Omental fat pad (tissue), 4 donors: ENCODE measurements at places on chromosomes 5 and 9. TPM values are rescaled to one million over a fixed set of nuclear protein-coding genes. Genes with fewer than 3 reads are reported as not detected.

TSTD2 gene
- 21.9 TPM for total RNA-seq

GRCh38 chr9:123058834-123059233, 25.4 kb downstream of the GPR21 start:
- DNase-seq, result no peak

GRCh38 chr5:116922532-116922931, 347.9 kb upstream of the SEMA6A start:
- DNase-seq, result no peak

DNA sequence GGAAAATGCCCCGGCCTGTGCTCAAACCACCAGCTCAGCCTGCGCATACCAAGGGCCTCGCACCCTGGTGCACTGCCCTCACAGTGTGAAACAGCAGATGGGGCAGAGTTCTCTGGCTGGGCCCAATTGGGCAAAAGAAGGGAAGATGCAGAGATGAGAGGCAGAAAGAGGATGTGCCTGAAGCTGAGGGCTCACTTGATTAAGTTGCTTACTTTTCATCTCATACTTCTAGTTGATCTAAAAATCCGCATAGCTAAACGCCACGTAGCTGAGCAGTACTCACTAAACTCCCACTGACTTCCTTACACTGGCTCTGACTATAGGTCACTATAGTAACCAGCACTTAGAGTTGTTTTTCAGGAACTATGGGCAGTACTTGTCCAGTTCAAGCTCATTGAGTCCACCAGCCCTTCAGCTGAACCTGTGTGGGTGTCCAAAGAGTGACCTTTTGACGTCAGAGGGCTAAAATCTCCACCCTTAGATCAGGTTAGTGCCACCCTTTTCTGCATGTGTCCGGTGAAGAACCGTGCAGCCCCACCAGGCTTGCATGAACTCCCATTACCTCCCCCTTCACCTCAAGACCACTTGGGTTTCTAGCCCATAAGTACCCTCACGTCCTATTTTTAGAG, 215.2 kb downstream of the AUH start:
- DNase-seq, result no peak

DNA sequence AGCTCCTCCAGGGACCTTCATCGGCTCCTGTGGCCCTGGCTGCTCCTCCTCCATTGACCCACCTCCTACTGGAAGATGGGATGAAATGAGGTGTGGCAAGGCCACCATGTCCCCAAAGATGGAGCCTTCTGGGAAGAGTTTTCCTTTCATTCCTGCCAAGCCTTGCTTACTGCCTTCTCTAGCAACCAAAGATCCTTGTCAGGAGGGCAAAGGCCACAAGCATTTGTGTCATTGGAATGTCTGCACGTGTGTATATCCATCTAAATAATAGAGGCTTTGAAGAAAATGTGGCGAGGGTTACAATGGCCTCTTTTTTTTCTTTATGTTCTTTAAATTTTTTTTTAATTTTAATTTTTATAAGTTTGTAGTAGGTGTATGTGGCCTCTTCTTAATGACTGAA, 313.6 kb downstream of the ARHGEF28 start:
- DNase-seq, result no peak

DNA sequence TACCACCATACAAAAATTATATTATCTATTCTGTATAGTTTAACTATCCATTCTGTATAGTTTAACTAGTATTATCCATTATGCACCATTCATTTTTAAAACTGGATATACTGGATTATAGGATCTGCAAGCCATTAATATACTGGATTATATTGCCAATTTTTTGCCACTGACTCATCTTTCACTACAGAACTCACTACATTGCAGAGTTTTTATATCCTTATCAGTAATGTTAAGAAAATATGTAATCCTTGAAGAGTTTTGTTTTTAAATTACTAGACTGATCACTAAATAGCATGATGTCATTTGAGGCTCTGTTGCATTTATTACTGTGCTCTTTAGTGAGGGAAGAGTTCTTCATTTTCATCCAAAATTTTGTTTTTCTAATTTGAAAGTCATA, 109.8 kb upstream of the SNX2 start:
- DNase-seq, result no peak

DNA sequence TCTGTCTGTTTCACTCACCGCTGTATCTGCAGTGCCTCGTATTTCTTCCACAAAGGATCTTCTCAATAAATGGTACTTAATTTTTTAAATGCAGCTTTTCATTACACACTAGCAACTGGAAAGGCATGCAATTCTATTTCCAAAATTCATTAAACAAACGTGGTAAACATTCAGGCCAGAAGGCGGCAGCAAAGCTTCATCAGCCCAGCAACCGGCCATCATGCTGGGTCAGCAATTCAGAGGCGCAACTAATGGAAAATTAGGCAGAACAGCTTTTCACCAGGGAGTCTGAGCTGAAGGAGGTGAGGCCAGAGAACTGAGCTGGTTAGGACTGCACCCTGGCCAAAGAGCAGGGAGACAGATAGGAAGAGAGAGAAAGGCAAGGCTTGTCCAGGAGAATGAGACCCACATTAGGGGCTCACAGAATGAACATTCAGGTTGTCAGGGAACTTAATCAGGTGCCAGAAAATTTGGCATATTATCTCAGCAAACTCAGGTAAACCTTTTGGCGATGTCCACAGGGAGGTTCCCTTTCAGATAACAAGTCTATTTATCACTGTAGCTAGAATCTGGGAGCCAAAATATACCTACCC, 17.7 kb upstream of the RNF180 start:
- no peak for DNase-seq

- DNase-seq, result no peak
Observed at GRCh38 chr9:27505744-27506161, 18.3 kb upstream of the IFNK start.

SPRY4 gene
- total RNA-seq, result 50.9 TPM

DNA sequence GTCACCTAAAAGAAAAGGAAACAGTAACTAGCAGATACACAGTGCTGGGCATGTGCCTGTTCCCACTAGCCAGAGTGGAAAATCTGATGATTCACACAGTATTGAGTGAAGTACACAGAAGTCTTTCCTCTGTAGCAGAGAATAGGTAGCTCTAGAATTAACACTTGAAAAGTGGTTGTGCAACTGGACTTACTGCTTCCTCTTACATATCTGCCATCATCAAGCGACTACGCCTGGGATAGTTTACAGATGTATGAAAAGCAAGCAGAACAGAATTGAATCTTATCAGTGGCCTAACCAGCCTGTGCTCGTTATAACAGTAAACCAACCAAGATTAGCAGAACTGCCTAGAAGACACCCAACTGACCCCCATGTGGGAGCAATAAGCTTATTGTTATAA, 130.6 kb downstream of the DTWD2 start:
- DNase-seq, result no peak

NPR3 gene
- 7.6 TPM for total RNA-seq

- no peak for DNase-seq
Observed at GRCh38 chr5:174448041-174448440, 276.3 kb upstream of the MSX2 start.

DNA sequence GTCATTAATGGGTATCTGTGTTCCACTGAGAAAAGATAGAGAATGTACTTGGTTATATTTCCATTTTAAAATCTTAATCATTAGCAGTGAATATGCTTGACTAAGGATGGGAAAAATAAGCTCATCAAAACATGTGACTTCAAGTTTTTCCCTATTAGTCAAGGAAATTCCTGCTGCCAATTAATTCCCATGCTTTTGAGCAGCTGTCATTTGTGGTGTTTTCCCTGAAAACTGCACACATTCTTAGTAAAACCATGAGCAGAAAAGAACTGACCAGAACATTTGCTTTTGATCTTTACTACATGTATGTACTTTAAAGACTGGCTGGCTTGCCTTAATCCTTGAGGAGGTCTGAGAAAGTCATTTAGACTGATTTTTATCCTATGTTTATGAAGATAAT, 75.2 kb downstream of the AOPEP start:
- DNase-seq, result no peak

DNA sequence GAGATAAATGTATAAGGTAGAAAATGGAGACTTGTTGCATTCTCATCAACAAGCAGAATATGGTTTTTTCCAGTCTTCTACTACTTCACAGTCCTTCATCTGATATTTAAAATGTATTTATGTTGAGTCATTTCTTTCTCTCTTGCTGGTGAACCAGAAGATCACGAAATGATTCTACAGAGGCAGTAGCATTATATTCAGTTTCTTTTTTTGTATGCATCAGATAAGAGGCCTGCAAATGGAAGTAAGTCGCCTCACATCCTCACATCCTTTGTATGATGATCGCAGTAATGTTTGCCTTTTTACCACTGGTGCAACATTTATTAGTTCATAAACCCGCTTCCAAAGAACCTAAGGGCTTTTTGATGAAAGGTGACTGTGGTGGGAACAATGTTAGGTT, 22.1 kb upstream of the IL13 start:
- DNase-seq, result no peak

DNA sequence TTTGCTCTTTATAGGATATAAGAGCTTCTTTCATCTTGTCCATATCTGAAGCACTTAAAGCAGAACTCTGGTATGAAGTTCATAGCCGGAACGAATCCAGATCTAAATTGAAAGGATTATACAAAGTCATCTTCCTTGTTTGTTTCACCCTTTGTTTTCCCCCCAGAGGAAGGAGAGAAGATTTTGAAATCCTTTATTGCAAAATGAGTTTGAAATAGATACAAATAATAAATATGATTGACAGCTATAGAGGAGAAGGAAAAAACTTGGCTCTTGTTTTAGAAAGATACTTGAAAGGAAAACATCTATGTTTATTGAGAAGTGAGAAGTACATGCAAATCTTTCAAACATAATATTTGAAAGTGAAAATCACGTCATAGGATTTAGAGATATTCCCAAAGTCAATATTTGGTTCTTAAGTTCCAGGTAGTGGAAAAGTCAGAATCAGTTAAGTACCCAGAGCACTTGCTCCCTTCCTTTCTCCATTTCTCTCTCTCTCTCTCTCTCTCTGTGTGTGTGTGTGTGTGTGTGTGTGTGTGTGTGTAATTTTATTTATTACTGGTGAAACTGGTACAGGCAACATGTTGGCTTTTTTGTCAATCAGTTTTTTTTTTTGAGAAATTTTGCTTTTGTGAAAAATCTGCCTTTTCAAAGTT, 27.2 kb downstream of the PAM start:
- no peak for DNase-seq

GAPT gene
- 1.1 TPM for total RNA-seq
